H7 (cell line): ENCODE measurements at places on chromosomes 5 and 9.

GRCh38 chr5:1134478-1134877 lies 22.6 kb upstream of the SLC12A7 start:
- no peak for DNase-seq

GRCh38 chr9:89006267-89006666 lies 15.0 kb downstream of the S1PR3 start:
- DNase-seq = no peak

GRCh38 chr5:56974241-56974640 lies 22.3 kb upstream of the MIER3 start:
- no peak for DNase-seq

GRCh38 chr5:65434122-65434521 lies 47.6 kb downstream of the ADAMTS6 start:
- no peak for DNase-seq

GRCh38 chr9:84207491-84207951 lies 133.0 kb downstream of the SLC28A3 start:
- no peak for DNase-seq

DNA sequence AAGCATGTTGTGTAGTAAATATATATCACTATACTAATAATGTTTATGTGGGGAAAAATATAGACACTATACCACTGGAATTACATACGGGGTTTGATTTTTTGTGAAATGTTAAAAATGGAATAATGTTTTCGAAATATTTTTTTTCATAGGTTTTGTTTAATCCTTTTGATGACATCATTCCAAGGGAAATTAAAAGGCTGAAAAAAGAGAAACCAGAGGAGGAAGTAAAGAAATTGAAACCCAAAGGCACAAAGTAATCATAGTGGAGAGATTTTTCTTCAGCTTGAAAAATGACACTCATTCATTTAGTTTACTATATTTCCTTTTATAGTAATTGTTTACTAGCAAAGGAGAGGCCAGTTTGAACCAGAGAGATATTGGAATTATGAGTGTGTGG lies 17.6 kb downstream of the CWC27 start:
- no peak for DNase-seq
